Osteoblast (primary cell): ENCODE measurements at places on chromosomes 7 and 10. TPM values are rescaled to one million over a fixed set of nuclear protein-coding genes. Genes with fewer than 3 reads are reported as not detected.
A peak's percentile ranks its signal among the peaks of the same experiment; 100 is the strongest.

DNA sequence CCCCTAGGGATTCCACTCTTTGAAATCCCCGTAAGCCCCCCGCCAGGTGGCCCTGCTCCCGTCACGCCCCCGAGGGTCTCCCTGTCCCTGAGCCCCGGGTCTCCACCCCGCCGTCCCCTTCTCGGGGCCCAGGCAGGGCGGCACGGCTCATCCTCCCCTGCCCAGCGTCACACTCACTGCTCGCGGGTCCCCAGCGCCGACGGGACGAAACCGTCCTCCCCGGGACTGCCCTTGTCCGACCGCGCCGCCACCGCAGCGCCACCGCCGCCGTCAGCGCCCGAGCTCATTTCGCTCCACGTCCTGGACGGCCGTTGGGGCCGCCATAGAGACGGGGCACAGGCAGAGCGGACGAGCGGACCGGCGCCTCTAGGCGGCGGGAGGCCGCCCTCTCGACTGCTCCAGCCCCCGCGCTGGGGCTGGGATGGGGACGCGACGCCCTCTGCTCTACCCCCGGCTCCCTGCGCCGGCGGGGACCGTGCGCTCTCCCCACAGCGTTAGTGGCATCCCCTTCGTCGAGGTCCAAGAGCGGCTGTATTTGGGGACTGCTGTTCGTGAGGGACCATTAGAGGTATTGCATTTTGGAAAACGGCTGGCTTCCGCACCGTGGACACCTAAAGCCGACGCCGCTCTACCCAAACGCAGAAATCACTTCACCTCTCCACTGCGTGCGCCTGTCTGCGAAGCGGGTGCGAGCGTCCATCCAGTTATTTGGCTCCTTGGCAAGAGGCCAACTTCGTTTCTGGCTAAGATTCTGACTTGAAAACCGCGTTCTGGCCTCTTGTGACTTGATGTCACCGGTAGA is at the start of gene EEF1AKMT2:
TSS of gene EEF1AKMT2 (minus strand) at position 341 of the 802 bp plus-strand sequence. CDS start at position 287, 54 bp downstream.
- DNase-seq: peak; percentile 98

- DNase-seq: peak; percentile 80
These were observed 1.3 kb downstream of the DDX21 start for GRCh38 chr10:68957284-68957615.

DNA sequence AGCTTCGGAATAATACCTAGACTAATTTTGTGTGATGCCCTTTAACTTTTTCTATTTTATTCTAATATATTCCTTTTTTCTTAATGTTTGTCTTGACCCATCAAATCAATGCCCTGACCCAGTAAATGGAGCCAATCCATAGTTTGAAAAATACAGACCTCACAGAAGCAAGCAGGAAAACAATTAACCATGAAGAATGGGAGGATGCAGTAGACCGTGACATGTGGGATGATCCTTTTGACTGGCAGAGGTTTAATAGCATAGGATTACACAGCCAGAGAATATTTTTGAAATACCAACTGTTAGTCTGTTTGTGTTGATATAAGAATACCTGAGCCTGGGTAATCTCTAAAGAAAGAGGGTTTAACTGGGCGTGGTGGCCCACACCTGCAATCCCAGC is 142.6 kb upstream of the NEBL start:
- no peak for DNase-seq

- peak; percentile 88 for DNase-seq
These were observed 7.7 kb downstream of the CTBP2 start for GRCh38 chr10:125152450-125153368.

DNA sequence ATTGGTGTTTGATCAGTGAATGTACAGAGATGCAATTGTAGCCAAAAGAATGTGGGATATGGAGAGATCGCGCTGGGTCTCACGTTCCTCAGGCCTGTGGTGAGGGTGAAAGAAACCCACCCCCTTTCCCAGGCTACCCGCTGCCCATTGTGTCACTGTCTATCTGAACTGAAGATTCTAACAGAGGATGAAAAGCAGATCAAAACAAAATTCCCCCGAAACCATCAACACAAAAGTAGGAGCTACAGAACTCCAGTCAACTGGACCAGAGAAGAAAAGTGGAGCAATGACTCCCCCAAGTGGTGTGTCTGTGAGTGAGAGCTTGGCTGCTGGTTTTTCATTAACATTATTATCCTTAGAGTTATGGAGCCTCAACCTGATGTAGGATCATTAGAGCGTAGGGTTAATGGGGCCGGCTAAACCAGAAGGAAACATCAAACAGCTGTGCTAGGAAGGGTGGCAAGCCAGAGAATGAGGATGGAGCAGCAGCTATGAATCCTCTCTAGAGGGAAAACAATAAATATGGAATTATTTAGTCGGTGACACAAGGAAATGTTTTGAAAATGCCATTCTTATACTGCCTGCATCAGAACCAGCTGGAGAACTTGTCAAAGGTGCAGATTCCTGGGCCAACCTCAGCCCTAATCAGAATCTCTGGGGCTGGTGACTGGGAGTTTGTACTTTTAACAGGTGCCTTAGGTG is 38.3 kb downstream of the AKR1B1 start:
- peak; percentile 93 for DNase-seq

DNA sequence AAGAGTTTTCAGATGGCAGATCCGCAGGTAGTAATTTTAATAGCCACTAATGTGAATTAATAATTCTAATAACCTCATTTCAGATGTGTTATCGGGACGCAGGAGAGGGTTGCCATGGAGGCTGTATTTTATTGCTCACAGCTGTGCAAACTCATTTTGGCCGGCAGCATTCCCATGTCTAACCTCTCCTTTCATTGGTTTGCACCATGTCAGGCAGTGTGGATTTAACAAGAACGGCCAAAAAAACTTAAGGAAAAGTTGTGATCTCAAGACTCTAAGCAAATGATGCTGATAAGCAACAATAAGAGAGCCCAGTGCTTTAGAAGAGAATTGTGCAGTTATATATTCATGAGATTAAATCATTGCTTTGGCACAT is 88.7 kb upstream of the NRP1 start:
- DNase-seq: no peak

DNA sequence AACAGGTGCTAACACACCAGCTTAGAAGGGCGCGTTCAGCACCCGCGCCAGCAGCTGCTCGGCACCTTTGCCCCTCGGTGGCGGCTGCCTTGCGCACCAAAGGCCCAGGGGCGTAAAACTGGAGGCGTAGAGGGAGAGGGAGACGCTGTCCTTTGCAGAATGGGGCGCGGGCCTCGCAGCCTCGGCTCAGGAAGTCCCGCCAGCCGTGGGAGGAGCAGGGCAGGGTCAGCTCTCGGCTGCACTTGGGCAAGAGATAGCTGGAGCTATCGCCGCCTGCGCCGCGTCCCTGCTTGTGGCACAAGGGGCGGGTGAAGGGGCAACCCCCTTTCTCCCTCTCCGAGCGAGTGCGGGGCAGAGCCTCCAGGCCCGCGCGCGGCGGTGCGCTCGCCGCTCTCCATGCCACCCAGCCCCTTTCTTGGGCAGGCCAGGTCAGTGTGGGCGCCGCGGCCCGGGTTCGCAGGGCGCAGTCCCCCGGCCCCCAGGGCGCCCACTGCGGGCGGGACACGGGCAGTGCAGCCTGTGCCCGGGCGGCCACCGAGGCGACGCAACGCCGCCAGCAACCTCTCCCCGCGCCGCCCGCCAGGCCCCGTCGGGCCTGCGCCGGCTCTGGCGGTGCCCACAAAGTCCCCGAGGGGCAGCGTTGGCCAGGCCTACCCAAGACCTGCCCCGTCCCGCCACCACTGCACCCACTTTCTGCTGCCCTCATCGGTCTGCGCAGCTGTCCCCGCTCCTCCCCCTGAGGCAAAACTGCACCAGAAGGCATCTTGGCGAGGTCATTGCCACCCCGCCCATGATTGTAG is 4.1 kb downstream of the NEUROD6 start:
- DNase-seq: no peak

GRCh38 chr7:106597014-106597413 is 63.9 kb downstream of the CCDC71L start:
- no peak for DNase-seq

DNA sequence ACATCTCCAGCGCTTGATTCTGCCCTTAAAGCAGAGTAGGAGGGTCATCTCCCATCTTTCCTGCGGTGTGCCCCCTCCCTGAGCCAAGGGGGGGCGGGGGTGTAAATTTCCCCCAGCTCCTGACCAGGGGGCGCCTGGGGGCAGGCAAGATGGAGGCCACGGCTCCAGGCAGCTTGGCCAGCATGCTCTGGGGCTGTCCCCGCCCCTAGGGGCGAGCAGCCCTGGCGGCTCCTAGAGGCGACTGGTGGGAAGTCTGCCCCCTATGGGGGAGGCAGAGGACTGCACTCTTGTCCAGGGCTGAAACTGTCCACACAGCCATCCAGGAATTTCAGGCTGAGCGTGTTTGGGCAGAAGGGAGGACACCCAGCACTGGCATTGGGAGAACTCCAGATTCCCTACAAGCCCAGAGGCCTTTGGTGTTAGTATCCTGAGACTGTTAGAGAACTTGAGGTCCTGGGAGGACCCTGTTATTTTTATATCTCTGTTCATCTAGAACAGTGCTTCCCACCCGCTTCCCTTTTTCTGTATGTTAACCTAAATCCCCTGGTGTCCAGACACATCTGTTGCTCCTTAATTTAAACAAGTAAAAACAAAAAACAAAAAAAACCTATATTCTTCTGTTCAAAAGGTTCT is 4.6 kb downstream of the STRA8 start:
- DNase-seq: no peak

Gene GALNT17
- total RNA-seq: 0.29 and 0.36 TPM in 2 replicates

Gene MGMT
- 18.3 and 21.0 TPM in 2 replicates for total RNA-seq

Gene PTF1A
- total RNA-seq: not detected in 2 replicates

Gene LIPM
- total RNA-seq: not detected in 2 replicates

Gene DYNC1I1
- 2.2 and 2.9 TPM in 2 replicates for total RNA-seq

Gene GIMAP1
- total RNA-seq: not detected in 2 replicates
